ENCODE measurements at places on chromosomes 5 and 9.

DNA sequence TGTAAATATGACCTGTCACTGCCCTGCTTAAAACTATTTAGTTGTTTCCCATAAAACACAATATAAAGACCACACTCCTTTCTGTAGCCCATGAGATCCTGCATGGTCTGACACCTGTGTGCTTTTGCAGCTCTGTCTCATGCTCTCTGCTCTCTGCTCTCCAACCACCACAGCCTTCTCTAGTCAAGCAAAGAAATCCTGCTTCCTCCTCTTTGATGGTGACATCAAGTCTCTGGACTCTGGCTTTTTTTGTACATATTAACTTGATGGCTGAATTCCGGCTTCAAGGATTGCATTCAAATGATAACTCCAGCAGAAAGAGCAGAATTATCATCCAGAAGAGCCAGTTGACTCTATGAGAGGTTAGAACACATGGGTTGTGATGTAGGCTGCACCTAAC, 58.2 kb downstream of the CHSY3 start:
- no peak for DNase-seq

DNA sequence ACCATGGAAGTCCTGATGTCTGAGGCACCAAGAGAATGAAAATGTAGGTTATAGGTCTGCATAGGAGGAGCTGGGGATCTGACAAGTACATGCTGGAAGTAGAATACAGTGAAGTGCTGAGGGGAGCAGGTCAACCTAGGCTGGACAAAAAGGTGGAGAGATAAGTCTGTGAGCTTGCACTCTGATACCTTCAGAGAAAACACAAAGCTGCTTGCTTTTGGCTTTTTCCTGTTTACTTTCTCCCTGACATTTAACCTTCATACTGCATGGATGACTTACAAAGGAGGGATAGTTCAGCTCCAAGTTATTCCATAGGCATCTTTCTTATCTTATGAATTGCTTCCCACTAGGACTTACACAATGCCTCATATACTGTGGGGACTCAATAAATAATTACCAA, 256.7 kb upstream of the NREP start:
- no peak for DNase-seq

- DNase-seq: no peak
These were observed 63.9 kb downstream of the PRRT1B start for GRCh38 chr9:131609099-131609830.

DNA sequence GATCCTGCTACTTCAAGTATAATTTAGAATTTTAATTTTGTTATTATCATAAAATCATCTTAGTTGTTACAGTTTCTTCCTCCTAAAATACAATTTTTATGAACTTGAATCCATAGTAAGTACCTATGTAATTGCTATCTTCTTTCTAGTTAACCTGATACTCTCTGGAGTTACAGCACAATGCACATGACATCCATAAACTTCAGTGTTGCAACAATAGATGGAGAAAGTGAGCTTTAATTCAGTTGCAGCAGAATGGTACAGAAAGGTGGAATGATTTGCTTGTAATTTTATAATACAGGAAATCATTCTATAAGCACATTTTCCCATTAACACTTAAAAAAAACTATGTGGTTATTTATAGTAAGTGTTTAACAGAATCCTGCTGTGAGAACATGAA, 372.0 kb downstream of the CDH9 start:
- no peak for DNase-seq

GRCh38 chr5:30878296-30878695, 315.2 kb upstream of the CDH6 start:
- DNase-seq: no peak

- DNase-seq: no peak
These were observed 137.3 kb upstream of the ACO1 start for GRCh38 chr9:32247168-32247567.

DNA sequence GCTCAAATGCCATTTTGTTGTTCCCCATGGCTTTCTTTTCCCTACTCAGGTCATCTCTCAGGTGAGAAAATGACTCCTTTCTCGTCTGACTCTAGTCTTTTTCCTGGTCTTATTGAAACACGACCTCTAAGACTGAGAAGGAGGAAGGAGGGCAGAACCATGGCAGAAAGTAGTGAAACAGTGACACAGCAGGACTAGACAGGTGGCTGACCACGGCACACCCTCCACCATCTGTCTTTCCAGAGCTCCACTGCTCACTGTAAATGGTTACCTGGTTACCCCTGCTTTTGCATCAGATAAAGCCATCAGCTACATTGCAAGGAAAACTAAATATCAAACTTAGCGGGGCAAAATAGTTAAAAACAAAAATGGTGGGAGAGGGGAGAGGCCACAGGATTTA, 30.9 kb downstream of the NR4A3 start:
- no peak for DNase-seq

- DNase-seq: no peak
These were observed 13.8 kb upstream of the ANXA1 start for GRCh38 chr9:73137914-73138313.

GRCh38 chr9:134887686-134888602, 7.3 kb downstream of the FCN2 start:
- DNase-seq: no peak

- peak; percentile 70 for DNase-seq
These were observed at the start of gene DENND4C for GRCh38 chr9:19230355-19231125. Gene DENND4C (plus strand): TSS chr9:19230693. CDS start chr9:19276175, 45,482 bp downstream.

DNA sequence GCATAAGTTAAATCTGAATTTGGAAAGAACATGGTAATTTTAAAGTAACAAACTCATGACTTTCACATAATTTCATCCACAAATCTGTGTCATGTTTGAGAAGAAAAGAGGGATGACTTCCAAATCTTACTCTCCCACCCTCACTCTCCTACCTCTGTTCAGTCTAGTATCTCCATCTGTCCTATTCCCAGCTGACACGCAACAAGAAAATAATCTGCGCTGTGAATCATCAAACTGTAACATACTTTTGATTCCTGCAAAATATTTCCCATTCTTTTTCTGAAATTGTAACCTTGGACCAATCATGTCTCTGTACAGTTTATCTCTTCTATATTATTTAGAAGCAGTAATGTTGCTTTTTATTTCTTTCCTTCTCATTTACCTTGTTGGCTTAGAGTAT, 91.4 kb downstream of the SLC12A2 start:
- no peak for DNase-seq

DNA sequence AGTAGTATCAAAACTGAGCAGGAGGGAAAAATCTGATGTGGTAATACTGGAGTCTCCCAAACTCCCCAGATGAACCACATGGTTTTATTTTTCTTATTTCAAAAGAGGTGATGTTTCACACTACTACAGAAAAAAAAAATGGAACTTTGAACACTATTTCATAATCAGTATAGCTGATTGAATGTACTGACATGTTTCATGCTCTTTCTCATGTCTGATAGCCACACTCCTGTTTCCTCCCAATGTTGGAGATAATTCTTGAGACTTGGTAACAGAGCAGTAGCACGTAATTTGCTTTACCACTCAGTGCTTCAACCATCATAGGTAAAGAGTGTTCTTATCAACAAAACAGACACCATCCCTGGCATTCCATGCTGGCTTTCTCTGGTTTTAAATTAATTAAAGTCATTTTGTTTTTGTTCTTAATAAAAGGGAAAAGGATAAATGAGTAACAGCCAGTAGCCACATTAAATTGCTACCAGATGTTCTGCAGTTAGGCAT, 85.2 kb downstream of the MUSK start:
- DNase-seq: no peak

GRCh38 chr9:84748112-84748511, 78.6 kb downstream of the NTRK2 start:
- no peak for DNase-seq

DNA sequence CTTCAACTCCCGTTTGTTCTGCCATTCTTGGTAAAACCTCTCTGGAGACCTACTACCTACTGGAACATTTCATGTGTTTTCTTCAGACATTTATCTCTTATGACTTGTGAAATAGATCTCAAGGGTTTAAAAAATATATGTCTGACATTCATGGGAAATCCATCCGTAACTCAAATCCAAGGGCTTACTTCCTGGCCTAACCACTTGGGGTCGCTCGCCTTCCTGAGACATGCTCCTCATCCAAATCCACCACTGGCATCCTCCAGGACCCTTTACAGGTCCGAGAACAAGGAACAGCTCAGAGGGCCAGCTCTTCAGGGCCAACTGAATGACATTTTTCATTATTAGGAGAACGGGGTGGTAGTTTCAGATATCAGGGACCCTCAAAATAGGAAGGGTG, 235.1 kb upstream of the TUT7 start:
- no peak for DNase-seq

DNA sequence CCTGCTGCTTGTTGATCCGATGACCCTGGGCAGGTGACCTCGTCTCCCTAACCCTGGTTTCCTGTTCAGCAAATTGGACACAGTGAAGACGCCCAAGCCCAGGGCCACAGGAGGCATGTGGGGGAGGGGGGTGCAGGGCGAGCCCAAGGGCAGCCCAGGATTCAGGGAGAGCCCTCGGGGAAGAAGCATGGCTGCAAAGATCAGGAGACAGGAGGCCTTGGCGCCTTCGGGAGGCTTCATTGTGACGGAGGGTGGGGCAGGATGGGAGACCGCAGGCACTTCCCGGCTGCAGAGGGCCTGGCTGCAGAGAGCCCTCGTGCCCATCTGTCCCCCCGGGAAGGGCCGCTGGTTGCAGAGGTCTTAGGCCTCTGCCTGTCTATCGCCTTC, 6.2 kb downstream of the ASS1 start:
- DNase-seq: no peak

GRCh38 chr5:72940082-72940481, 15.8 kb upstream of the FCHO2 start:
- DNase-seq: no peak

- DNase-seq: no peak
These were observed 3.0 kb upstream of the SETX start for GRCh38 chr9:132357764-132358163.

DNA sequence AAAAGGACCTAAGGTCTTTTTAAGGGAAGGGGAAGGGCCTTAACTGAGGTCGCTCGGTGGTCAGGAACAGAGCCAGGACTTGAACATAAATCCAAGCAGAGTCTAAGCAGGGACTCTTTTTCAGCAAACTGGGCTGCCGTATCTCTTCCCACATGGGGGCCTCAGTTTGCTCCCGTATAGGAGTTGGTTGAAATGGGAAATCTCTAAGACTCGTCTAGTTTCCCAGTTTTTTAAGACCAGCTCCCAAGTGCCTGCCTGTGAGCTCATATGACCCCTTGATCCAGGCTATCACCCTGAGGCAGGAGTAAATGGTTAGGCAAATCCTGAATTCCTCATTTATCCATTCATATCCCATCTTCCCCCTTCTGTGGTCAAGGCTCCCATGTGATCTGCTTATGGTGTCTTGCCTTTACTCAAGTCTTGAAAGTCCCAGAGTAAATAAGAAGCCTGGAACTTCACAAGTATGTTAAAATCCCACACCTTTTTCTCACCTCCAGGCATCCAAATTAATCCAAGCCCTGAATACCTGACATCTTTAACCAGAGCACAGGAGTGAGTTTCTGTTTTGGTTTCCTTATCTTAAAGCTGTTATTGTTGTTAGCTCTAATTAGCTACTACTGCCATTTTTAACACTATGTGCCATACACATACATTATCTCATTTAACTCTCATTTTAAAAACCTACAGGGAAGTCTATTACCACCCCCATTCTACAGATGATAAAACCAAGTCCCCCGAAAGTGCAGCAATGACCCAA, 3.0 kb downstream of the ARSI start:
- DNase-seq: no peak

GRCh38 chr9:126980231-126980630, 65.6 kb downstream of the RALGPS1 start:
- DNase-seq: no peak

- DNase-seq: no peak
These were observed 52.2 kb downstream of the COL5A1 start for GRCh38 chr9:134693641-134694367.

- no peak for DNase-seq
These were observed 6.1 kb downstream of the MAMDC2 start for GRCh38 chr9:70049672-70050271.

DNA sequence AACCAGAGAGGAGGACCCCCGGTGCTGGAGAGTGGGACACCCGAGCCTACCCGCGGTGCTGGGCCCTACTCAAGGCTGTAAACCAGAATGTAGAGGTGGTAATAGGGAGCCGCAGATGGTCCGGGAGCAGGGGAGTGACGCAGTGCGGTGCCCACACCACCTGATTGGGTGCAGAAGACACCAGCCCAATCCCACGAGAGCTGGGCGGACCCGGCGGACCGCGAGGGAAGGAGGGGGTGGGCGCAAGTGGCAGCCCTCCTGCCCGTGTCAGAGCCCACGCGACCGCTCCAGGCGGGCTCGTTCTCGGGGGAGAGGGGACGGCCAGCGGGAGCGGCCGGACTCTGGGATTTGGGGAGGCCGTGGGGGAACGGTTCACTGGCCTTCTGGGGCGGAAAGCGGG, 71.2 kb downstream of the C9orf50 start:
- DNase-seq: no peak

GRCh38 chr9:89619019-89619418, 14.2 kb downstream of the GADD45G start:
- DNase-seq: no peak

- no peak for DNase-seq
These were observed 184.9 kb upstream of the IRX2 start for GRCh38 chr5:2936413-2936812.

DNA sequence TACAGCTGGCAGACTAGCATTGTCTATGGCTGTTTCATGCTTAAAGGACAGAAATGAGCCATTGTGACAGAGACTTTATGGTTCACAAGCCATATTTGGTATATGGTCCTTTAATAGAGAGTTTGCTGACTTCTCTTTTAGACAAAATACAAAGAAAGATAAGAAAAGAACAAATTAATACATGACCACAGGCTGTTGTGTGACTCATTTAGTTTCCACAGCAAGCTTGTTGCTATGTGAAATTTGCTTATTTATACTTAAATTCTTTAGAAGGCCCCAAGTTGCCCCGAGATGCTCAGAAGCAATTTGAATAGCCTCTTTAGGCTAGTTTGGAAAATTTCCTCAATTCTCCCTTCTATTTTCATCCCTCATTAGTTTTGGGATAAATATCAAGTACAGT, 315.3 kb upstream of the RPS23 start:
- DNase-seq: no peak

DNA sequence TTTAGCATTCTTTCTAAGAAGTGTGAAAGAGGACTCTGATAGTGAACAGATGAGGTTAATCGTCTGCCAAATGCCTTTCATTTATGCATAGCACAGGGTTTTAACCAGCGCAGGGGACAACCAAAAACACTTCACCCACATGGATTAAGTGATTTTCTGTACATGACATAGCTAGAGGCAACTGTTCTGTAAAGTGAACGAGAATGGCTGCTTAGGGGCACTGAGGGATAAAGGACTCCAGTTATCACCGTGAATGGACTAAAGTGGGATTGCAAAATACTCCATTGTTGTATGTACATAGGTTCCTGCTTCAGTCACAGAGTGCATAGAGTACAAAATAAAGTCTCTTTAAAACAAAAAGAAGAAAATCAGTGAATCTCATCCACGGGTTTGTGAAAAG, 456.8 kb downstream of the DMAC1 start:
- no peak for DNase-seq

Data from GM18507 (cell line).